ENCODE measurements at places on chromosomes 12 and 14. TPM values are rescaled to one million over a fixed set of nuclear protein-coding genes. Genes with fewer than 3 reads are reported as not detected.

FAM181A gene
- not detected for total RNA-seq

USP44 gene
- 0.81 TPM for total RNA-seq

PIWIL1 gene
- not detected for total RNA-seq

ATF1 gene
- 19.9 TPM for total RNA-seq

FNTB gene
- total RNA-seq, result 10.5 TPM

GZMH gene
- total RNA-seq, result not detected

DLGAP5 gene
- 19.0 TPM for total RNA-seq

DHH gene
- 0.65 TPM for total RNA-seq

OTUB2 gene
- 1.2 TPM for total RNA-seq

GOLGA5 gene
- 22.3 TPM for total RNA-seq

LALBA gene
- total RNA-seq, result not detected

MSI1 gene
- total RNA-seq, result not detected

DENND5B gene
- total RNA-seq, result 5.2 TPM

CCDC196 gene
- not detected for total RNA-seq

PRICKLE1 gene
- total RNA-seq, result 25.9 TPM

RND1 gene
- 5.5 TPM for total RNA-seq

REM2 gene
- not detected for total RNA-seq

PRIMA1 gene
- total RNA-seq, result not detected

GALNT16 gene
- not detected for total RNA-seq

GPR65 gene
- total RNA-seq, result 0.44 TPM

SOX5 gene
- total RNA-seq, result 0.25 TPM

CCDC175 gene
- not detected for total RNA-seq

PDE3A gene
- 2.4 TPM for total RNA-seq

ARHGEF25 gene
- total RNA-seq, result under 0.01 TPM

DEPDC4 gene
- total RNA-seq, result 0.32 TPM

RNASE4 gene
- 9.3 TPM for total RNA-seq

DNAH10 gene
- 0.16 TPM for total RNA-seq

HSPA2 gene
- total RNA-seq, result 8.7 TPM

IL31 gene
- not detected for total RNA-seq

PRPH gene
- total RNA-seq, result not detected

CRIP1 gene
- 0.25 TPM for total RNA-seq

Measured in bladder microvascular endothelial cell (primary cell).